Right lobe of liver (tissue), 6 donors: ENCODE measurements at places on chromosomes 11 and 22. TPM values are rescaled to one million over a fixed set of nuclear protein-coding genes. Genes with fewer than 3 reads are reported as not detected.

The BEST1 gene
- 1.1 TPM for total RNA-seq

GRCh38 chr22:39117585-39118191 is 20.6 kb downstream of the APOBEC3H start:
- H3K27ac ChIP-seq, result no peak overlapping the region
- no peaks in the 10 kb centered on the region for H3K27me3 ChIP-seq
- no peaks in the 10 kb centered on the region for H3K36me3 ChIP-seq
- no peak overlapping the region for H3K4me3 ChIP-seq
- H3K4me1 ChIP-seq, result no peaks in the 10 kb centered on the region
- peak; percentile 56 for DNase-seq

- no peaks in the 10 kb centered on the region for H3K4me1 ChIP-seq
- DNase-seq, result no peak
- H3K27ac ChIP-seq, result no peak overlapping the region
- no peaks in the 10 kb centered on the region for H3K27me3 ChIP-seq
- no peak overlapping the region for H3K4me3 ChIP-seq
These were observed 15.5 kb downstream of the APOL3 start for GRCh38 chr22:36144886-36145541.

- no peak overlapping the region for H3K4me3 ChIP-seq
- H3K4me1 ChIP-seq, result no peaks in the 10 kb centered on the region
- no peak overlapping the region for H3K27ac ChIP-seq
These were observed 23.5 kb downstream of the PKNOX2 start for GRCh38 chr11:125188021-125188420.

The FOLR2 gene
- 28.3 TPM for total RNA-seq

- peak; percentile 58 for DNase-seq
- H3K36me3 ChIP-seq, result peaks cover 11% of the 10 kb centered on the region
- H3K27me3 ChIP-seq, result no peaks in the 10 kb centered on the region
These were observed 15.8 kb downstream of the EPS8L2 start for GRCh38 chr11:721741-722345.

The KREMEN1 gene
- total RNA-seq, result 4.6 TPM

DNA sequence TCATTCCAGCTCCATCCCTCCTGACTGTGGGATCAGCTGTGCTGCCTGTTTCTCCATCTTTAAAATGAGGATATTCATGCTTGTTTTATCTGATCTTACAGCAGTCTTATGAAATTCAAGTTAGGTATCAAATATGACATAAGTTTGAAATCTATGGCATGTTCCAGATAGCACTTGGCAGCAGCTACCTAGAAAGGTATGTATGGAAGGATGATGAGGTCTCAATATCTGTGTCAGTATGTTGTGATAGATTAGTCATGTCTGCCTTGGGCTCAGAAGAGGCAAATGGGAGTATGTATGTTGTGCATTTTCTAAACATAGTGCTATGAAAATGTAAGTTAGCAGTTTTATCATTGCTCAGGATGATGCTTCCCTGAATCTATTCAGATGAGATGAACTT is 122.1 kb downstream of the NAV2 start:
- H3K36me3 ChIP-seq, result no peaks in the 10 kb centered on the region
- no peaks in the 10 kb centered on the region for H3K27me3 ChIP-seq
- no peak overlapping the region for H3K27ac ChIP-seq
- no peak for DNase-seq
- no peak overlapping the region for H3K4me3 ChIP-seq
- H3K4me1 ChIP-seq, result no peaks in the 10 kb centered on the region
